NAMALWA (cell line): ENCODE measurements at places on chromosomes 4 and X.

DNA sequence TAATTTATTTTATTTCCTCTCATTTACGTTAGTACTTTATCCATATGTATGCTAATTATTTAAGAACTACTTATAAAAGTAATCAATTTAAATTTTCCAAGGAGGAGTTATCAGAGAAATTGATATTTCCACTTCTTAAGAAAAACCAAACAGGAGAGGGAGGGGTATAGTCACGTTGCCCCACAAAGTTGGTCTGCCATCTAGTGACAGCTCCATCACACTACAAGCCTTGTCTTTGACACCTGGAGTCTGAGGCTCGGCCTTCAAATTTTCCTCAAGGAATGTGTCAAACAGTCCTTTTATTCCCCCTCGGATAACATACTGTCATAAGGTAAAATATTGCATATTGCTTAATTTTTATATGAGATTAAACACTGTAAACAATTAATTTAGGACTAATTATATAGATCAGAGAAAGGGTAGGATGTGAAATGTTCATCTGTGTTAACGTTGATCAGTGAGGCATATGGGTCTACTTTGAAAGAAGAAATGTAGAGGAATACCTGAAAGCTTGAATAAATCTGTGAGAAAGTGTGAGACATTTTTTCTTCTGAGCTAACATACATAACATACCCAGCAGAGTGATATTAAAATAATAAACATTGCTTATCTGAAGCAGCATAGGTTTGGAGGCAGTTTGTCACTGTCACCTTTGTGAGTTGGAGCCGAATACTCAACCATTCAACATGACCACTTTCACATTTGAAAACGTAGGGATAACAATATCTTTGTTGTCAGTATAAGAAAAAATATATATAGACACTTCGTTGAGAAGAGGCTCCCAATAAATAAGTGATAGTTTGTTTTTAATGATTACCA lies 114.4 kb downstream of the GLRA3 start:
- DNase-seq, result peak; percentile 60

DNA sequence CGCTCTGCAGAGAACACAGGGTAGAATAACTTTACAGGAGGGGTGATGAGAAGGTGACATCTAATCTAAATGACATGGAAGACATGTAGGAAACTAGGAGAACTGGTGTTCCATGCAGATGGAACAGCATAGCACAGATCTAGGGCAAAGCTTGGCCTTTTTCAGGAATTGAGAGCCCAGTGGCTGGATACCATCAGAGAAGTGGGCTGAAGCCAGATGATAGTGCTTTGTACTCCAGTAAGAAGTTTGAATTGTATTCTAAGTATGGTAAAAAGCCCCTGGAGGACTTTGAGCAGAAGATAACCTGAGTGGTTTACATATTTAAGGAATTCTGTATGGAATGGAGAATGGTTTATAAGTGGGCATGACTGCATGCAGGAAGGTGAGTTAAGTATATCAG lies 32.8 kb downstream of the ENOPH1 start:
- no peak for DNase-seq

- peak; percentile 41 for DNase-seq
Observed at GRCh38 chr4:57442831-57443291, 332.7 kb upstream of the IGFBP7 start.

DNA sequence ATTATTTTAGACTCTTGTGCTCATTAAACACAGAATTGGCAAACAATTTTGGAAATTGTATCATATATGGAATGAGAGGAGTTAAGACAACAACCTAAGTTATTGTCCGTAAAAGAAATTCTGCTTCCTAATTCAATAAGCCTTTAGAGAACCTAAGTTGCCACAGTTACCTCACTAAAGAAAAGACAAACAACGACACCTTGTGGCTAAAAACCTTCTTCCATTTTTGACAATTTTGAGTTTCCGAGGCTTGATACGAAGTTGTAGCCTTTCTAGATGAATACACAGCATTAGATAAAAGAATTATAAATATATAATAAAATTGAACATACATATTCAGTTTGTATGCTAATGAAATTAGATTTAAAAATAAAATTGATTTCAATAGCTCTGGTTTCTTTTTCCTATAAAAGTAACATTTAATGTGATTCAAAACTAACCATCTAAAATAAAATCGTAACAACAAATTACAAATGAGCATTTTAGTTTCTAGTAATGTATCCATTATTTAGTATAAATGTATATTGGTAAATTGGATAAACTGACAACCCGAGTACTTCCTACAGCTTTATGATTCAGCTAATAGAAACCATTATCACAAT lies 275.1 kb downstream of the GPM6A start:
- DNase-seq, result peak; percentile 87

- peak; percentile 68 for DNase-seq
Observed at GRCh38 chrX:72126539-72127140, 5.1 kb downstream of the RTL5 start.

GRCh38 chrX:68084765-68085164 lies 348.5 kb downstream of the OPHN1 start:
- DNase-seq, result no peak

GRCh38 chr4:39820186-39820585 lies 122.2 kb downstream of the UBE2K start:
- no peak for DNase-seq

DNA sequence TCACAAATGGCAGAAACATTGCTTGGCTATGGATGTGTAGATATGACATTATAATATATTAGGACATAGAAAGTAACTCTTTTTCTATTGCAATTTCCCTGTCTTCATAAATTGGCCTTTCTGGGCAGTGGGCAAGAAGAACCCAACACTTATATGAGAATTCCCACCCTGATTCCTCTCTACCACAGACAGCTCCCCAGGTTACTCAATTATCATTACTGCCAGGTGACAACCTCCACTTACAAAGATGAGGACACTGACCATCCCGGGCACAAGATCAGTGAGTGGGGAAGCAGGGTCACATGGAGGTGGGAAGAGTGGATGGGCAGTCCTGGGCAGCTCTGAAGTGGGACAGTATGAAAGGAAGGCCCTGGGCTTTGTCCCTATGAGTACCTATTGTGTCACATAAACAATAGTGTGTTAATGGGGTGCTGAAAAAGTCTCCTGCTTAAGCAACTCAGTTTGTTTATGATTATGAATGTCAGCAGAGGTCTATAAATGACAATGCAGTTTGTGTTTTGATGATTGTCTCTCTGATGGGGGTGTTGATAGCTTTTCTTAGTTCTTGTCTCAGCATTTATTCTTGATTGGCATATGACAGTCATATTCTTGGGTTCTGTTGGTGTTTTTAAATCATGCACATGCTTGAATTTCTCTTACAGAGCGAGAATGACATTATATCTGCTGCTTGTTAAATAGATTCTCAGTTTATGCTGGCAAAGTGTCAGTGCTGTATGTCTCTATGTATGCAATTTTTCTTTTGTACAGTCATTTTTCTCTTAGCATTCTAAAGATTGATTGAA lies 99.9 kb downstream of the SLIT2 start:
- DNase-seq, result no peak

DNA sequence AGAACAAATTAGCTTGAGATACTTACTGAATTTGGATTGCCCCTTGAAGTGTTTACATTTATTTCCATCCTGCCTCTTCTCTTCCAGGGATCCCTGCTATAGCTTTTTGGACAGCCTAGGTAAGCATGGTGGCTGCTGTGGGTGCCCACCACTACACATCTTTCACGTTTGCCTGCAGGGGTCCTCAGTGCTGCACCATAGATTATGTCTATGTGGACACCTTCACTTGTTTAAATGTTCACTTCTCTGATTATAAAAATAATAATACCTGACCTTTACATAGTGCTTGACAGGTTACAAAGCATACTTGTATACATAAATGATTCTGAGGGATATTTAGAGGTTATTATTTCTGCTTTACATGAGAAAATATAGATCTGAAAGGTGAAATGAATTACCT lies 67.9 kb upstream of the SLC4A4 start:
- DNase-seq, result peak; percentile 63

DNA sequence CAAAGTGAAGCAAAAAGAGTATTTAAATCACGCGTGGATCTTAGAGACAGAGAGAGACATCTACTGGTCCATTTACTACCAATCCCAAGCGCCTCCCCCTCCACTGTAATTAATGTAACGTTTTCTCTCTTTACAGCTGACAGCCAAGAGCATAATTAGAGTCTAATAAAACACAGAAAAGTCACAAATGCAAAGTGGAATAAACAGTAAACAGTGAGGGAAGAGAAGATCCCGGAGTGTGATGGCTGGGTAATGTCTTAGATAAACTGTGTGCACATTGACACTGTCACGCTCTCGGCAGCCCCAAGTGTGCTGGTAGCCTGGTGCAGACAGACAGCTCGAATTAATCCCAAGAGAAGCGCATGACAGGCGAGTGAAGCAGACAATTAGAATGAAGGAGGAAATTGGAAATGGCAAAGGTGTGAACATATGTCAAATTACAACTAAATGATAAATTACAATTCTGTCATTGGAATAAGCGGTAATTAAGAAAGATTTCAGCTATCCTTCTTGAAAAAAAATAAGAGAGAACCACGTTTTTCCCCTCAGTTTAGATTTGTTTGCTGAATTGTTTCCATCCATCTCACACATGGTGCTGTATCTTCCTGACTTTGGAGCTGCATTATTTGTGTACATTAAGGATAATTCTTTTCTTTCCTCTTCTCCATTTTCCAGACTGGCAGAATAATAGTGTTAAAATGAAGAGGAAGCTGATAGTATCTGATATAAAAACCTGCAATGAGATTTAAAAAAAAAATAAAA lies 100.1 kb downstream of the CXXC4 start:
- no peak for DNase-seq

- no peak for DNase-seq
Observed at GRCh38 chr4:95548738-95549245, at the start of gene UNC5C. Gene UNC5C, minus strand, starts transcription at chr4:95548973.

DNA sequence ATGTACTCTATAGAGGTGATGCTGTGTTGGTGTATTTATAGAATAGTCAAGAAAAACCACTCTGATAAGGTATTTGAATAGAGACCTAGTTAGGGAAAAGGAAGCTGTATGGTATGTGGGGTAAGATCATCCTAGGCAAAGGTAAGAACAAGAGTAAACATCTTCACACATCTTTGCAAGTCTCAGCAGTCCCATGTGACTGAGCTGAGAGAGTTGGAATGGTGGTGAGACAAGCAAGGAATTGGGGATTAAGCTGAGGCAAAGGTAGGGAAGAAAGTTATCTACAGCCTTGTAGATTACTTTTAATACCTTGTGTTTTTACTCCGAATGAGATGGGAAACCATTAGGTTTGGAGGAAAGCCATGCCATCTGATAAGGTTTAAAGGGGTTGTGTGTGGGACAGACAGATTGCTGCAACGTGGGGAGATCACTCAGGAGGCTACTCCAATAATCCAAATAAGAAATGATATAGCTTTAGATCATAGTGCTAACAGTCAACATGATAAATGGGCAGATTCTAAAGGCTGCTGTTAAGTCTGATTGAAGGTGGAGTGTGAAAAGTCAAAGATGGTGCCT lies 31.7 kb upstream of the MANBA start:
- no peak for DNase-seq

DNA sequence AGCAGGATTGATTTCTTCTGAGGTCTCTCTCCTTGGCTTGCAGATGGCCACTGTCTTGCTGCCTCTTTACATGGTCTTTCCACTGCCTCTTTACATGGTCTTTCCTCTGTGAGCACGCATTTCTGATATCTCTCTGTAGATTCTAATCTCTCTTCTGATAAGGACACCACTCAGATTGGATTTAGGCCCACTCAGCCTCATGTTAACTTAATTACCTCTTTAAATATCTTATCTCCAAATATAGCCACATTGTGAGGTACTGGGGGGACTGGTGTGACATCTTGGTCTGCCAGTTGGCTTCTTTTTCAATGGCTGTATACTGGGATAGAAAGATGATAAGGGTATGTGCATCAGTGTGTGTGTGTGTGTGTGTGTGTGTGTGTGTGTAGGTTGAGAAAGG lies 153.7 kb downstream of the AWAT2 start:
- DNase-seq, result no peak

- no peak for DNase-seq
Observed at GRCh38 chr4:41573502-41574001, 35.6 kb downstream of the LIMCH1 start.

DNA sequence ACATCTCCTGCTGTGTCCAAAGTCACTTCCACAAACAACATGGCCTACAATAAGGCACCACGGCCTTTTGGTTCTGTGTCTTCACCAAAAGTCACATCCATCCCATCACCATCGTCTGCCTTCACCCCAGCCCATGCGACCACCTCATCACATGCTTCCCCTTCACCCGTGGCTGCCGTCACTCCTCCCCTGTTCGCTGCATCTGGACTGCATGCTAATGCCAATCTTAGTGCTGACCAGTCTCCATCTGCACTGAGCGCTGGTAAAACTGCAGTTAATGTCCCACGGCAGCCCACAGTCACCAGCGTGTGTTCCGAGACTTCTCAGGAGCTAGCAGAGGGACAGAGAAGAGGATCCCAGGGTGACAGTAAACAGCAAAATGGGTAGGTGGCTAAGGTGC lies 123.9 kb downstream of the PDLIM5 start:
- DNase-seq, result no peak

DNA sequence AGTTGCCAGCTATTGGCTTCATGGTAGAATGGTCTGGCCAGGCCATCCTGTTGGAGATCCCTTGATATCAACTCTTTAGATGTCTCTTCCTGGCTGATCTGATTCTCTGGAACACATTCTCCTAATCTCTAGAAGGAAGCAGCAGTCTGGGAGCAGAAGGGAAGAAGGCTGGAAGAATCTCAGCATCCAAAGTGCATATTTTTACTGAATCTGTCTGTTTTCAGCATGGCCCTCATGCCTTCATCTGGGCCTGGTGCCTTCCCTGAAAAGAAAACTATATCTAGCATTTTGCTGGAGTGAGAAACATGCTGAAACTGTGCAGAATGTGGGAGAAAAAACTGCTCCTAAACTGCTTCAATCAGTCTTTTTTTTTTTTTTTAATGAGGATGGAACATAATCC lies 148.7 kb downstream of the REPS2 start:
- DNase-seq, result no peak

GRCh38 chr4:82754513-82755165 lies 44.0 kb downstream of the SCD5 start:
- DNase-seq, result no peak

DNA sequence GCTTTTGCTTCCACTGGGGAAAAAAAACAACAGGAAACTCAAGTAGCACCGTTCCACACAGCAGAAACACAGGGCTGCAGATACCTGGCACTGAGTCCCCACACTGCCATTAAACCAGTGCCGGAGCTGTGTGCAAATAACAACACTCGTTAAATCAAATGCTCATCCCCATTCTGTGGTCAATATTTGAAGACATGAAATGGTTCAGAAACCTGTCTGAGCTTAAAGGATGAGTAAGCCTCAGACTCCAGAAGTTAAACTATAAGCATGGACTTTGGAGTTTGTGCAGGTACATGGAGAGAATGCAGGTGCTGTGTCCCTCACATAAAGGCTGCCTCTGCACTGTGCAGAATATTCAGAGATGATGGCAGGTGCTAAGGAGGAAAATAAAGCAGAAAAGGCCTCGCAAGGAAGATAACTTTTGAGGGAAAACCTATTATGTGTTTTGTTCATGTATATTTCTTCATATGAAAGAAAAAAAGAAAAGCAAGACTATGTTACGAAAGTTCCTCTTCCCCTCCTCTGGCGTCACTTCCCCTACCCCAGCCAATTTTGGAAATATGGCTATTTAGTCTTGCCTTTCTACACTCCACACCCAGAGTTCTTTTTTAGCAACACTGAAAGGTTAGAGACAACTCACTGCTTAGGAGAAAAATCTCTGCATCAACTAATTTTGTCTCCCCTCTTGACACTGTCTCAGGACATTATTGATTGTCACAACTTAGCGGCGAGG lies 4.6 kb downstream of the MPP1 start:
- DNase-seq, result no peak

GRCh38 chr4:72215198-72215597 lies 183.4 kb downstream of the NPFFR2 start:
- no peak for DNase-seq

GRCh38 chr4:100083289-100083688 lies 107.0 kb downstream of the DDIT4L start:
- no peak for DNase-seq
